D341Med (cell line): ENCODE measurements at places on chromosomes 1 and 21.
A peak's percentile ranks its signal among the peaks of the same experiment; 100 is the strongest.

DNA sequence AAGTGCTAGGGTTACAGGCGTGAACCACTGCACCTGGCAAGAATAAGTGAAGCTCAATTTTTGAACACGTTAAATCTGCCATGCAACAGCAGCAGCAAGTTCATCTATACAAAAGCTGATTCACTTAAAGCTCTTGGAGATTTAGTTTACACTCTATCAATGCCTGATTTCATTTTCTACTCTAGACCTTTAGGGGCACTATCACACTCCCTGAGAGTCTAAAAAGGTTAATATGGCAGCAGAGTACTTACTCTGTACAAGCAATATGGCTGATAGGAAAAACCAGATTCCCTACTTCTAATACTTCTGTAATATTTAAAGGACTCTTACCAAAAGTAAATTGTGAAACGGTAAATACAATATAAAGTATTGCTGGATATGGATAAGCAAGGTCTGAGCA lies 4.8 kb downstream of the RBM34 start:
- DNase-seq, result no peak

- DNase-seq, result no peak
Observed at GRCh38 chr1:111309690-111310089, 19.0 kb downstream of the CHIA start.

- no peak for DNase-seq
Observed at GRCh38 chr1:234955107-234955731, 173.4 kb downstream of the TOMM20 start.

DNA sequence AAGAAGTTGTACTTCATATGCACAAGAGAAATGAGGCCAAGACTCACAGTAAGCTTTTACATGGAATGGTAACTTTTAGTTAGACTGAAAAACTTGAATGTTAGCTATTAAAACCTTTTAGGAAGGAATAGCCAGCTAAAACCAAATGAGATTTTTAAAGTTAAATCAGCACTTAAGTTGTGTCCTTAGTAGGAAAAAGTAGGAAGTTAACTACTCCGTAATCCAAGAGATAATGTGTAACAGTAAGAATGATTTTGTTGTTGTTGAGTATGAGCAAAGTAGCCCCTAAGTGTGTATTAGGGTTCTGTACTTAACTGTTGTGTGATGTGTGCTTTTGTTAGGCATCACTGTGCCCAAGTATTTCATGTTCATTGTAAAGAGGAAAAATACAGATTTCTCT lies 13.2 kb downstream of the TARDBP start:
- DNase-seq, result no peak

DNA sequence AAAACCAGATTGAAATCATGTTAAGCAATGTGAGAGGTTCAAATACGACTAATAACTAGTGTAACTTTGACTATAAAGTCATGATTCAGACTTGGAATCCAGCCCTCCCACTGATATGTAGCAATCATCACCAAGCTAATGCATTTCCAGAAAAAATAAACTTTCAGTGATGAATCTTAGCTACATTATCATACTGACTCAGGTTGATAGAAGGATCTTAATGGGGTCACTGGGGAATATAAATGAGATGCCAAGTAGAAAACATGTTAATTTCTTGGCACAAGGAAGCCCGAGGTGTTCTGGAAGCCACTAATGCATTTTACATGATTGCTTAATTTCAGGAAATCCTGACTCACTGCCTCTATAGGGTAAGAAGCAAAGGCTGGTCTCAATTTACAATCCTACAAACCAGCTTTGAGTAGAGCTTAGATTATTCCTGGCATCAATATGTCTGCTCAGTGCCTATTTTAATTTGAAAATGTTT lies 67.7 kb downstream of the SELENOF start:
- DNase-seq, result no peak

GRCh38 chr1:160352555-160352954 lies 9.4 kb downstream of the NCSTN start:
- DNase-seq, result no peak

- no peak for DNase-seq
Observed at GRCh38 chr1:246029616-246030015, 477.5 kb downstream of the SMYD3 start.

DNA sequence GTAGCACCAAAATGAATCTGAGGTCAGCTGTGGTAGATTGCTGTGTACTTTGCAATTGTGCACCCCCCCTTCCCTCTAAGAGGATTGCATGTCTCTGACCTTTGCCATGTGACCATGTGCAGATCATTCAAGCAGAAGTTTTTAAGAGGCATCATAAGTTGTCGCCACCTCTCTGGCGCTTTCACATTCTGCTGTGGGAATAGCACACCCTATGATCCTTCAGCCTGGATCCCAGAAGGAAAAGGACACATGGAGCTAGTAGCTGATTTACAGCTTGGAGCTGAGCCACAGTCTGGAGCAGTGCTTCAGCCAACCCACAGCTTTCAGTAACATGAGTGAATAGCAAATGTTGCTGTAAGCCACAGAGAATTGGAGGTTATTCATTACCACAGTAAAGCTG lies 158.5 kb downstream of the TSEN15 start:
- DNase-seq, result no peak

- no peak for DNase-seq
Observed at GRCh38 chr1:58577654-58578030, 590 bp upstream of the TACSTD2 start.

- DNase-seq, result no peak
Observed at GRCh38 chr1:165454091-165454610, 9.2 kb upstream of the RXRG start.

- DNase-seq, result no peak
Observed at GRCh38 chr1:78339490-78339889, 151.3 kb upstream of the PTGFR start.

GRCh38 chr1:57118948-57119603 lies 153.3 kb upstream of the C8B start:
- no peak for DNase-seq

- DNase-seq, result peak; percentile 79
Observed at GRCh38 chr1:38608202-38608864, 251.2 kb downstream of the RRAGC start.

DNA sequence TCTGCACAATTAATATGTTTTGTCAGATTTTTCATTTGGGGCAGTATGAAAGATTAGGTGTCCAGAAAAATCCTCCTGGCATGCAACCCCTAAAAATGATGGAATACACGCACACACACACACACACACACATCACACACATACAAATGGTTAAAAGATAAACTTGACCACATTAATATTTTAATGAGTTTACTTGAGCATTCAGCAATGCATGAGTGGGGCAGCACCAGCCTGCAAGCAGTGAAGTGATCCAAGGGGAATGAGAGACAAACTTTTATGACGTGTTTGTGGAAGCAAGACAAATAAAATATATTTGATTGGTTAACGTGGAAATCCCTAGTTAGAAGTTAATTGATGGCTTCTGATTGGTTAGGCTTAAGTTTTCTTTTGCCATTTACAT lies 29.1 kb upstream of the SOAT1 start:
- DNase-seq, result no peak

GRCh38 chr21:42039911-42040351 lies 29.8 kb upstream of the ZBTB21 start:
- no peak for DNase-seq

- DNase-seq, result no peak
Observed at GRCh38 chr21:34639250-34639649, 24.3 kb upstream of the RCAN1 start.

- DNase-seq, result peak; percentile 76
Observed at GRCh38 chr1:186482661-186483255, 21.8 kb upstream of the PDC start.

DNA sequence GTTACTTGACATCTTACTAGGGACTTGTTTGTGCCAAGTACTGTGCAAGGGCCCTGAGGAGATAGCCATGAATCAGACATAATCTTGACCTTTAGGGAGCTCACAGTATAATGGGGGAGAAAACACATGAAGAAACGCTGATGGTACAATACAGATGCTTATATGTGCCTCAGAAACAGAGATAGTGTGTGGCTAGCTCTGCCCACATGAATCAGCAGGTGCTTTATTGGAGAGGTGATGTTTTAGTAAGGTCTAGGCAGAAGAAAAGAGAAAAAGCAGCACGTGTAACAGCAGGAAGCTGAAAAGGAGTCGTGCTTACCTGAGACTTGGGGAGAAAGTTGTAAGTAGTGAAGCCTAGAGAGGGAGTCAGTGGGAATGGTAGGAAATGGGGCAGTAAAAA lies 60.6 kb upstream of the LMO4 start:
- no peak for DNase-seq

DNA sequence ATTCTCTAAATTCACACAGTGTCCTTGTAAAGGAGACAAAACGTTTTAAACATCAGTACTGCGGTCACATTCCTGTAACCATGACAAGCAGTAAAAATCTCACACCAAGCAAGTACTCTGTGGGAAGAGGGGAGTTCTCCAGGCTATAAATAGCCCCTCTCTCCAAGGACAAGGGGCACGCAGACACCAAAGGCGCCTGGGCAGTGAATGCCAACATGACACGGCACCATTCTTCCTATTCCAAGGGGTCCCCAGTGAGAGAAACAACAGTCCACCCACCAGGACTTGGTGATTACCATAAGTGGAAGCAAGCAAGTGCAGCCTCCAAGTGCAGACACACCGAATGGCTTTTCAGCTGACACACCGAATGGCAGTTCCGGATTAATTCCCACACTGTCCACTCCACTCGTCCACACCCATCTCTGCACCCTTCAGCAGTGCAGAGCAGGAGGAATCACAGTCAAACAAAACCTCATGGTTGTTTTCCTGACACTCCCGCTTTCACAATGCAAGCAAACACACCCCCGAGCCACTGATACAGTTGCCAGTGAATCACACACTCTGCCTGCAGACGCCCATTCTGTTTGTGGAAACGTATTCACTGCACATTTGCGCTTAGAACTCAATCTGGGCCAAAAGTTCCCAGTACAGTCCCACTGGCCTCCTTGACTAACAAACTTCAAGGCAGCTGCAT lies 1.8 kb downstream of the PTTG1IP start:
- DNase-seq, result no peak

- no peak for DNase-seq
Observed at GRCh38 chr1:25478633-25479032, 47.9 kb downstream of the MACO1 start.

GRCh38 chr21:31042080-31042464 lies 3.8 kb upstream of the KRTAP19-8 start:
- no peak for DNase-seq

DNA sequence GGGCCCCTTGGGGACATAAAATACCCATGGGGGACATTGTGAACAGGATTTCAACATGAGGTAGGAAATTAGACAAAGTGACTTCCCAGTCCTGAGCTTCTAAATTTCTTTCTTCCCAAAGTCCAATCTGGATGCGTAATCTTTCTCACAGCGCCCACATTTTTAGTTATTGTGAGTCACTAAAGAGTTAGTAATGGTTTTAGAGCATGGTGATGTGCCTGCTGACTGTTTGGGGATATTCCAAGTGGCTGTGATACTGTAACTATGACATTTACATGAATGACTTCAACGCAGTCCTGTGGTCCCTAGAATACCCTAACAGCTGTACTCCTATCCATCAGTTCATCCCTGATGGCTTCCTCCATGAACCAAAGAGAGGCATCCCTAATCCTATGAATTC lies 224.0 kb upstream of the COA6 start:
- no peak for DNase-seq

GRCh38 chr21:39087238-39088030 lies 95.8 kb downstream of the PSMG1 start:
- no peak for DNase-seq

- DNase-seq, result no peak
Observed at GRCh38 chr21:15020797-15021196, 44.0 kb downstream of the NRIP1 start.

DNA sequence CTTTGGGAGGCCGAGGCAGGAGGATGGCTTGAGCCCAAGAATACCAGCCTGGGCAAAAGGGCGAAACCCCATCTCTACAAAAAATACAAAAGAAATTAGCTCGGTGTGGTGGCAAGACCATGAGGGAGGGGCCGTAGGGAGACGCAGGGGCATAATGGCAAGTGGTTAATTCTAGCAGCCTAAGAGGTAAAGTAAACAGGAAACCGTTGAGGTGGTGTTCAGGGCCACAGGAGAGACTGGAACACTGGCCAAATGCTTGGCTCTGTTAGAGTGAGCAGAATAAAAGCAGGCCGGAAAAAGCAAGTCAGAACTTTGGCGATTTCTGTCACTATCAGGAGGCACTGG lies 89.2 kb downstream of the RIPK4 start:
- DNase-seq, result no peak

GRCh38 chr1:205588636-205589035 lies 43.2 kb downstream of the ELK4 start:
- DNase-seq, result peak; percentile 58

DNA sequence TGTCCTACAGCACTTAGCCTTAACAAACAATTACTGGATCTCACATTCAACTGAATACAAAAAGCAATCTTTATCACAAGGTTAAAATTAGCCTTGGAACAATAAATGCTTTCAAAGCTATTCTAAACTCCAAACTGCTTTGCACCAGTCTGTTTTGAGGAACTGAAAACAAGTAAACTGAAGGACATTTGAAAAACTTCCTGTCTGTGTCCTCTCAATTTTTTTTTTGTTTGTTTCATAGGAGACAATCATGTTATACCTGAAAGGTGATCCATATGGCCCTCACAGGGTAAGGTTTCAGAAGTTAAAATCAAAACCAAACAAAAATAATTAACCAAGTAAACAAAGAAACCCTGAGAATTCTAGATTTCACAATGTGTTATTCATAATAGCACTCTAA lies 459.1 kb downstream of the DPYD start:
- no peak for DNase-seq

DNA sequence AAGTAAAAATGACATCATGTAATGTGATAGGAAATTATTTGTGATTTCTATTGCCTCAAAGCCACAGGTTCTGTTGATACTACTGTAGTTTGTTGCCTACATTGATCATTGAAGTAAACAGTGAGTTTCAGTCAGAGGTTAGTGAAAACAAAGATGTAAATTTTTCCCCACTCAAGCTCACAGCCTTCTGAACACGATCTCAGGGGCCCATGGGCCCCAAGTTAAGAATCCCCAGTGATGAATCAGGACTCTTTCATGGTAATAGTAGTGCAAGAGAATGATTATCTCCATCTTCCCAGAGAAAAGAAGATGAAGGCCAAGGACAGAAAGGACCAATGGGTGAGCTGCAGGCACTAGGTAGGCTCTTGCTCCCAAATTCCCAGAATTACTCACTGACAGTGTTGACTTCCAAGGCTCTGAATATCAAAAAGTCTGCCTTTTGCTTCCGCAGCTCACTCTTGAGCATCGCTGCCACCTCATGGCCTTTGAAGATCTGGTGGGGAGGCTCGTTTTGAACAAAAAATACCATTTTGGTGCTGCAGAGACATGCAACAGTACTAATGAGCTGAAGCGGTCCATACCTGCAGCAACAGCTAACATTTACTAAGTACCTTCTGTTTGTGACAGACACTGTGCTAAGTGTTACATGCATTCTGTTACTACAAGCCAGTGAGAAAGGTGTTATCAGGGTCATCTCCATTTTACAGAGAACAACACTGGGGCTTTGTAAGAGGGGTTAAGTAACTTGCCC lies 113.3 kb downstream of the KIAA0319L start:
- no peak for DNase-seq

- no peak for DNase-seq
Observed at GRCh38 chr1:208254862-208255261, 10.7 kb upstream of the PLXNA2 start.
